AG04449 (cell line): ENCODE measurements at places on chromosomes 2 and 18.

- DNase-seq, result no peak
These were observed 150.5 kb upstream of the L3MBTL4 start for GRCh38 chr18:6564950-6565814.

DNA sequence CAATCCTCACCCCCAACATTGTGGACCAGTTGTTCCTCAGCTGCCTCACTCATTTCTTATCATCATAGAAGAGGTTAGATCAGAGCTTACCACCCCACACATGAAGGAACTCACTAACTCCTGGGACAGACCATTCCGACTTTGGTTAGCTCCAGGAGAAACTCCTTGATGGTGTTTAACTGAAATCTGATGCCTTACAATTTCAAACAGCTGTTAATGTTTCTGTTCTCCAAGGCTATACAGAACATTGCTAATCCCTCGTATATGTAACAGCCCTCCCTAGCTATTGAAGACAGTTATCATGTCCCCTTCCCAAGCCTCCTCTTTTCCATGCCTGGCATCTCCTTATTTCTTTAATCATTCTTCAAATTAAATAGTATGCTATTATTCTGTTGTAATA lies 14.8 kb downstream of the ERBB4 start:
- no peak for DNase-seq

DNA sequence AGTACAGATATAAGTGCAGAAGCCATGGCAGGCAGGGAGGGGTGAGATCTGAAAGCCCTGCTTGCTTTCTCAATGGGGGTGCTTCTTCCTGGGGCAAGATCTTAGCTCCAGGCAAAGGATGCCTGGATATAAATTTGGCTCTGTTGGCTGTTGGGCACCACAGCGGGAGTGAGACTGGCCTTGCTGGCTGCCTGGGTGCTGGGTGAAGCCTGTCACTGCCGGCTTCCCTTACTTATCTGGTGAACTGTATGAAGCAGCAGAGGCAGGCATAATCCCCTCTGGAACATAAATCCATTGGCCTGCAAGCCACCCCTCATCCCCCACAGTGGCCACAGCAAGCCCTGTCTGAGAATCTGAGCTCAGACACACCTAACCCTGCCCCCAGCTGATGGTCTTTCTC lies 27.4 kb upstream of the SP140L start:
- DNase-seq, result no peak

GRCh38 chr18:72206814-72207213 lies 337.3 kb downstream of the CBLN2 start:
- DNase-seq, result no peak
